ENCODE measurements at places on chromosomes 11 and 22. TPM values are rescaled to one million over a fixed set of nuclear protein-coding genes. Genes with fewer than 3 reads are reported as not detected.

The SLC5A12 gene
- not detected for total RNA-seq

The CSF2RB gene
- 4.6 TPM for total RNA-seq

The RBM4B gene
- 18.4 TPM for total RNA-seq

The CLCF1 gene
- total RNA-seq = 2.9 TPM

The CASP1 gene
- total RNA-seq = 11.6 TPM

The FHIP1B gene
- total RNA-seq = 17.9 TPM

The E2F8 gene
- 24.0 TPM for total RNA-seq

The KCNQ1OT1 gene
- total RNA-seq = 0.74 TPM

The SLC17A6 gene
- total RNA-seq = not detected

DNA sequence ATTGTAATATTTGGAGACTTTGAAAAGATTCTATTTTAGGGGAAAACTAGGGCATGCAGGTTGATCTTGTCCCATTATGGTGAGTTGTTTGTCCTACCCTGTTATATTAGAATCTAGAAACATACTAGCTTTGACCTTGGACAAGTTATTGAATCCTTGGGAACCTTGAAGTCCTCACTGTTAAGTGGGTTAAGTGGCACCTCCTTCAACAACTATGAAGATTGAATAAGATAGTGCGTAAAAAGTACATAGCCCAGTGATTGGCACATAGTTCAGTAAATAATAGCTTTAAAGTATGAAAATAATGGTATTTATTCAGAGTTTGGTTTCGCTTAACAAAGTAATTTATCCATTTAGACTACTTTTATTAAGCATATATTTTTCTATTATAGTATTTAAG, 51.6 kb downstream of the MTMR3 start:
- DNase-seq = no peak
- H3K4me3 ChIP-seq = no peak overlapping the region
- no peak overlapping the region for H3K27ac ChIP-seq
- H3K4me1 ChIP-seq = peaks cover 9% of the 10 kb centered on the region
- no peaks in the 10 kb centered on the region for H3K36me3 ChIP-seq
- H3K27me3 ChIP-seq = no peaks in the 10 kb centered on the region

DNA sequence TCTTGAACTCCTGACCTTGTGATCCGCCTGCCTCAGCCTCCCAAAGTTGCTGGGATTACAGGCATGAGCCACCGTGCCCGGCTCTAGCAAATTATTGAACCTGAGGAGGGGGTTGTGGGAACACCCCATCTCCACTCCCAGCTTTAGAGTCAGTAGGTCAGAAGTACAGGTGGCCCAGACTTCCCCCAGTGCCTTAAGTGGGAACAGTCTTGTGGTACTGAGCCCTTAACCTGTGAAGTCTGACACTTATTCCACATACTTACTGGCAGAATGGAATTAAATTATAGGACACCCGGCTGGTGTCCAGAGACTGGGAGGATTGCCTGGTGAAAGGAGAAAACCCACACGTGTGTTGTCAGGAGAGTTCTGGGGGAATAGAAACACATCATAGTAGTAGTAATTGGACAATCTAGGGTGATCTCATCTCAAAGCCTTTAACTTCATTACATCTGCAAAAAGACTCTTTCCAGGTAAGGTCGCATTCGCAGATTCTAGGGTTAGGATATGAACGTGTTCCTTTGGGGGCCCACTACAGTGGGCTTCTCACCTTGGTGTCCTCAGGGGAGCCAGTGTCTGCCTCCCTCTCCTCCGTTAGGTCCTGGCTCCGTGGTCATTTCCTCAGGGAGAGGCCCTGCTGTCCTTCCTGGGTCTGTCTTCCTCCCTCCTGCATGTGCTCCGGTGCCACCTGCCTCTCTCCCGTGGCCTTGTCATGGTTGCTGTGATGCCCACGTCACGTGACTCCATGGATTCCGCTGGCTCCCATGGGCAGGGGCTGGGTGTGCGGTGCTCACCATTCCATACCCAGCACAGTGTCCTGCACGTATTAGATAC, 63.8 kb downstream of the BCR start:
- no peaks in the 10 kb centered on the region for H3K27me3 ChIP-seq
- H3K27ac ChIP-seq = peak overlapping the region; percentile 61
- no peak overlapping the region for H3K4me3 ChIP-seq

DNA sequence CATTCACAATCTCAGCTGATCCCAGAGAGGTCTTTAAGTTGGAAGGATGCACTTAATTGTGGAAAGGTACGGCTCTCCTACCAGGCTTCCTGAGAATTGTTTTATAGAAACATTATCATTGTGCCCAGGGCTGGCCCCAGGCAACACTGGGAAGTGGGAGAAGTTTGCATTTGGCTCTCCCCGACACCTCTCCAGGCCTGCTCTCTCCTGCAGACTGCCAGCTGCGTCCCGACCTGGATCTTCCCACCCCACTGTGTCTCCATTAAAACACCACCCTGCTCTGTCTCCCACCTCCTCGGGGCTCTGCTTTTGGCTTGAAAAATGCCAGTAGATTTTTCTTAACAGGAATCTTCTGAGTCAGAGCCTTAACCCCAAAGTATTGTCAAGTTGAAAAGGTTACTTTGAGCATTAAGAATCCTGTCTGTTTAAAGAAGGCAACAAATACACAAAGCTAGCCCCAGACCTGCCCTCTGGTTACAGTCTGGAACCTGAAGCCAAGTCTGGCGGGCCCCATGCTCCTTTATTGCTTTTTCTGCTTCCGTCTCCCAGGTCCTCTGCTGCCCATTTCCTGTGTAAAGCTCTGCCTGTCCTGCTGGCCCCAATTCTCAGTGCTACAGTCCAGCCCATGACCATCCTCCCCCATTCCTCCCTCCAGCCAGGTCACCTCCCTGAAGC, 530.2 kb downstream of the SOX6 start:
- H3K4me1 ChIP-seq = no peaks in the 10 kb centered on the region
- H3K27ac ChIP-seq = no peak overlapping the region
- H3K27me3 ChIP-seq = no peaks in the 10 kb centered on the region
- no peaks in the 10 kb centered on the region for H3K36me3 ChIP-seq
- no peak overlapping the region for H3K4me3 ChIP-seq
- no peak for DNase-seq

- H3K4me1 ChIP-seq = no peaks in the 10 kb centered on the region
- no peak for DNase-seq
- no peak overlapping the region for H3K4me3 ChIP-seq
- no peak overlapping the region for H3K27ac ChIP-seq
- no peaks in the 10 kb centered on the region for H3K36me3 ChIP-seq
Observed at GRCh38 chr11:21121991-21122390, 452.6 kb downstream of the NELL1 start.

DNA sequence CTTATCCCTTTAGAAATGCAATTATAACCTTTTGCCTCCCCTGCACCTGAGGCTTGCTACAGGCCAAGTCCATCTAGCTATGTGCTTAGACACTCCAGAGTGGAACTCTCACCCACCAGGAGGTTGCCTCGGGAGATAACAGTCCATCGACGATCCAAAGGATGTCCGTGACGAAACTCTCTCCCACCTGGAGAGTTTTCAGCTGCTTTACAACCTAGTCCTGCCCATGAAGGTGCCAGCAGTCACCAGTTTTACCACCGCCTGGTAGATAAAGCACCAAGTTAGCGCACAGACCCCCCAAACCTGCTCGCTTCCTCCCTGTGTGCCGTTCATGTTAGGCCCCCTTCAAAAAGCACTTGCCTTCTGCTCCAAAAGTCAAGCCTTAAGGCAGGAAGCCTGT, 53.1 kb upstream of the SHISAL1 start:
- H3K27me3 ChIP-seq = peaks cover 2% of the 10 kb centered on the region
- H3K36me3 ChIP-seq = no peaks in the 10 kb centered on the region
- H3K4me1 ChIP-seq = no peaks in the 10 kb centered on the region
- no peak overlapping the region for H3K27ac ChIP-seq

DNA sequence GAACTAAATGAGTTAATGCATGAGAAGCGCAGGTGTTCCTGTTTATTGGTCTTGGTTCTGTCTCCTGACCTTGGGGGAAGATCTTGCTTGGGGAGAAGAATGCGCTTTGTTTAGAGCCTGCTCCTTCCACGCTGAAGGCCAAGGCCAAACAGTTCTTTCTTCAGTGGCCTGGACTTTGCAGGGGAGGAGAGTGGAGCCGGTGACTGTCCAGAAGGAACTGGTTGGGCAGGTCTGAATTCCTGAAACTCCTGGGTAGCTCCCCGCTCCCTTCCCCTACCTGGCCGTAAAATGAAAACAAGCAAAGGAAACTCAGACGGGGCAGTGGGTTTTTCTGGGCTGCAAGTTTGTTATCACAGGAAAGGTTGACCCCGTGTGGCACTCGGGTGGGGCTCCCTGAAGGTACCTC, 3.6 kb downstream of the ARHGAP8 start:
- peaks cover 2% of the 10 kb centered on the region for H3K4me1 ChIP-seq
- no peak for DNase-seq
- H3K27ac ChIP-seq = no peak overlapping the region
- no peak overlapping the region for H3K4me3 ChIP-seq
- no peaks in the 10 kb centered on the region for H3K36me3 ChIP-seq

GRCh38 chr22:23220485-23221350, 40.4 kb downstream of the BCR start:
- H3K36me3 ChIP-seq = no peaks in the 10 kb centered on the region
- H3K27me3 ChIP-seq = no peaks in the 10 kb centered on the region
- no peak for DNase-seq
- peaks cover 80% of the 10 kb centered on the region for H3K4me1 ChIP-seq

DNA sequence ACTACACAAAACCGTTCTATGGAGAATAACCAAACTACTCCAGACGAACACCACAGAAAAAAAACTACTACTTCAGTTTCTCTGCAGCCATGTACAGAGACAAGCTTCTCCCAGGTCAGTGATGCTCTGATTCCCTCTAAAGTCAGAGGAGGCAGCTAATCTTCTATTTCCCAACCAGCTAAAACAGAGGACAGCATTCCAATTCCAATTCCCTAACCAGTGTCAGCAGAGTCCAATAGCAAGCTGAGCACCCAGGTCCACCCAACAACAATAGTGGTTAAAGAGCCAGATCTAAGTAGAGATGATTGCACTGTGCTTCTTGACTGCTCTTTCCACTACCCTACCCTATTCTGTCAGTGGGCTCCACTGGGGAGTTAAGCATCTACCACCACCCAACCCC, 6.7 kb downstream of the XKR3 start:
- no peak for DNase-seq
- H3K4me3 ChIP-seq = no peak overlapping the region
- peaks cover 3% of the 10 kb centered on the region for H3K36me3 ChIP-seq
- H3K27me3 ChIP-seq = peaks cover 6% of the 10 kb centered on the region
- H3K4me1 ChIP-seq = peaks cover 3% of the 10 kb centered on the region
- no peak overlapping the region for H3K27ac ChIP-seq

DNA sequence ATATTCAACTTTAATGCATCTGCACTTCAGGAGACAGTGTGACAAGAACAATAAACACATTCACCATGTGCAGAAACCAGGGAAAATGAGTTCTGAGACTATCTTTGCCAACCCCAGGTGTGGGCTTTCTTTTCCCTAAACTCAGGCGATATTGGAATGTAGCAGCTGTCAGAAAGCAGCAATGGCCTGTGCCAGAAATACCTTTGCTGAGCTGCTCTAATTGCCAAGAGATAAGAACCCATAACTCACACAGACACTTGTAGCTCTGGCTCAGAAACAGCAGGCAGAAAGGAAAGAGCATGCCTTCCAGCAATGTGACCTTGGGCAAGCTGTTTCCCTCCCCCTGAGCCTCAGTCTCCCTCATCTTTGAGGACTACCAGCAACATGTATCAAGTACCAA, 77.6 kb downstream of the PLEKHA7 start:
- no peak overlapping the region for H3K27ac ChIP-seq
- no peak for DNase-seq
- no peaks in the 10 kb centered on the region for H3K36me3 ChIP-seq
- H3K27me3 ChIP-seq = peaks cover 11% of the 10 kb centered on the region
- H3K4me1 ChIP-seq = no peaks in the 10 kb centered on the region

- no peaks in the 10 kb centered on the region for H3K4me1 ChIP-seq
- no peak for DNase-seq
Observed at GRCh38 chr11:94272738-94273313, 31.6 kb upstream of the IZUMO1R start.

- H3K4me3 ChIP-seq = peak overlapping the region; percentile 57
- H3K27me3 ChIP-seq = no peaks in the 10 kb centered on the region
- H3K4me1 ChIP-seq = peaks cover 79% of the 10 kb centered on the region
- DNase-seq = no peak
- peak overlapping the region; percentile 84 for H3K27ac ChIP-seq
- H3K36me3 ChIP-seq = peaks cover 5% of the 10 kb centered on the region
Observed at GRCh38 chr11:94147433-94147845, 18.8 kb downstream of the PANX1 start.

- no peaks in the 10 kb centered on the region for H3K27me3 ChIP-seq
- no peaks in the 10 kb centered on the region for H3K36me3 ChIP-seq
- no peak overlapping the region for H3K4me3 ChIP-seq
- no peak overlapping the region for H3K27ac ChIP-seq
- H3K4me1 ChIP-seq = no peaks in the 10 kb centered on the region
- no peak for DNase-seq
Observed at GRCh38 chr11:126702987-126703386, 297.6 kb downstream of the KIRREL3 start.

GRCh38 chr22:24525416-24526037, 29.4 kb downstream of the GUCD1 start:
- no peaks in the 10 kb centered on the region for H3K36me3 ChIP-seq
- H3K27ac ChIP-seq = no peak overlapping the region
- DNase-seq = peak; percentile 76
- H3K4me3 ChIP-seq = no peak overlapping the region

DNA sequence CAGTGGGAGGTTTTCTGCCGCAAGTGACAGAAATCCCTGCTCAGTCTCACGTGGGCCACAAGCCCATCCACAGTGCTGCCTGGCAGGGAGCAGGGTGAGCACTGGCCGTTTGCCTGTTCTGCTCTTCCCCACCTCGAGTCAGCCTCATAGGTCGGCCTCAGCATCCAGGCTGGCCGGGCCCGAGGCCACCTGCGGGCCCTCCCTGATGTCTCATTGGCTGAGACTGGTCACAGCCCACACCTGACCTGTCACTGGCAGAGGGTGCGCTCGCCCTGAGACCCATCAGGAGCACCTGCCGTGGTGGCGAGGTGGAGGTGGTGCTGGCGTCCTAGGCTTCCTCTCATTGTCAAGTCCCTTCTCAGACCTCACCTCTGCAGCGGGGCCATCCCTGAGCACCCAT, 72.1 kb downstream of the ELFN2 start:
- DNase-seq = no peak
- no peak overlapping the region for H3K4me3 ChIP-seq
- H3K36me3 ChIP-seq = no peaks in the 10 kb centered on the region
- H3K4me1 ChIP-seq = no peaks in the 10 kb centered on the region

- no peak overlapping the region for H3K4me3 ChIP-seq
- no peak overlapping the region for H3K27ac ChIP-seq
- DNase-seq = no peak
Observed at GRCh38 chr11:10204021-10204420, 90.0 kb downstream of the SBF2 start.

DNA sequence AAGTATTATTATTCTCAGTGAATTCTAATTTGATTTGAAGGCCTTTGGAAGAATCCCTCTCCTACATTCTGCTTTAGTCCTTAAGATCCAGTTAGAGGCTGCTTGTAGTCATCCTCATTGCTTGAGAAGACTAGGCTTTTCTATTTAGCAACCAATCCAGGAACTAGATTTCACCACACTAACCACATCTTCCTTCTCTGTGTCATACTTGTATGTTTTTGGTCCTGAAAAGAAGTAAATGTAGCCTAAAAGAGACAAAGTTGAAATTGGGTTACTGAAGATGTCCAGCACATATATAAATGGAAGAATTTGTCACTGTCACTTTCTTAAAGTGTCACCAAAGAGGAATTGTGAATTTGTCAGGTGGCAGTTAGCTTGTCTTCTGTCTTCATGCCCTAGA, 46.6 kb upstream of the MMP7 start:
- peaks cover 36% of the 10 kb centered on the region for H3K4me1 ChIP-seq
- H3K27me3 ChIP-seq = no peaks in the 10 kb centered on the region
- no peak overlapping the region for H3K27ac ChIP-seq
- no peaks in the 10 kb centered on the region for H3K36me3 ChIP-seq
- no peak for DNase-seq

All from activated T-helper 2 cell treated with anti-CD3 and anti-CD28 coated beads, Interferon-gamma antibody, Interleukin-2, Interleukin-4, amounts not matched to agents 10 μg/mL and 5 μg/mL and 100 μg/mL, durations not matched to agents 14 hours and 24 hours and 36 hours (primary cell).